ENCODE measurements at places on chromosomes 12 and 14. TPM values are rescaled to one million over a fixed set of nuclear protein-coding genes. Genes with fewer than 3 reads are reported as not detected.

GRCh38 chr14:38500125-38500524, 244.2 kb upstream of the CLEC14A start:
- DNase-seq: no peak
- H3K27ac ChIP-seq: no peak overlapping the region
- H3K27me3 ChIP-seq: no peaks in the 10 kb centered on the region
- H3K36me3 ChIP-seq: no peaks in the 10 kb centered on the region

The BATF gene
- total RNA-seq: 0.44 TPM

The FOXG1 gene
- total RNA-seq: under 0.01 TPM

The IGF1 gene
- 26.5 TPM for total RNA-seq

DNA sequence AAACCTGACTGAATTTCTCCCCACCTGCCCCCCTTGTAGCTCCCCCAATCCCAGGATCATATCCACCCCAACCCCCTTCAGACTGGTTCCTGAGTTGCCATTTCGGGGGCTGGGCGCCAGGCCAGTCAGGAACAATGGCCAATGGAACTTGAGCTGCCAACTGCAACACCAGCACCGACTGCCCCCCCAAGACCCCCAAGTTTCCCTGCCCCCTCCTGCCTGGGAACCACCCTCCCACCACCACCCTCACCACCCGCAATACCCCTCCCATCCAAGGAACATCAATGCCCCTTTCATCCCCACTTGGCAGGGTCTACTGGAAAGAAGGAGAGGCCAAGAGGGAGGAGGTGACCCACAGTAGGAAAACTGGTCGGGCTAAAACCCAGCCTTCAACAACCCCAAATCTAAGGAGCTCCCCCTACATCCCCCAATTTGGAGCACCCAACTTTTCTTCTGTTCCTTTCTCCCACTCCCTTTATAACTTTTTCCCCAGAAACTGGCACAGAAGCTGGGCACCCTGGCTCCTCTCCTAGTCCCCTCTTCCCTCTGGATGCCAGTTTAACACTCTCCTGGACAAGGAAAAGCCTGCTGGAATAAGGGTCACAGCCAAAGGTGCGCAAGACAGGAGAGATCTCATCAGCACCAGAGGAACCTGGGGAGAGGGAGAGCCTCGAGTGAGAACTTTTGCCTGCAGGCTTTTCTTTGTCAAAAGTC, 1.6 kb upstream of the NDRG2 start:
- H3K4me1 ChIP-seq: peaks cover 39% of the 10 kb centered on the region
- peak; percentile 46 for DNase-seq
- peaks cover 15% of the 10 kb centered on the region for H3K36me3 ChIP-seq
- peaks cover 2% of the 10 kb centered on the region for H3K27me3 ChIP-seq
- peak overlapping the region; percentile 61 for H3K4me3 ChIP-seq

DNA sequence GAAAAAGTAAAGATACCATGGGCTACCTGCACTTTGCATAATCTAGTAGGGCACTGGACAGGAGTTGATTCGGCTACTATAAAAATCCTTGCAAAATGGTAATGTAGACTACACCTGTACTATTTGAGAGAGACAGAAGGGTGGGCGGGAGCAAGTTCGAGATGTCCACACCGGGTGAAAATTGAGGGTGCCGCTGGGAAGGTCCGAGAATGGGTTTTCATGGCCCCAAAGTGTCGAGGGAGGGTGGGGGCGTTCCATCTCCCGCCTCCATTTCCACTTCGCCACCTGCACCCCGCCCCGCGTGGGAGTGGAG, 648 bp downstream of the SNX6 start:
- no peaks in the 10 kb centered on the region for H3K27me3 ChIP-seq
- peak overlapping the region; percentile 91 for H3K27ac ChIP-seq
- peaks cover 7% of the 10 kb centered on the region for H3K4me1 ChIP-seq
- peaks cover 4% of the 10 kb centered on the region for H3K36me3 ChIP-seq

The PAH gene
- total RNA-seq: 0.22 TPM

DNA sequence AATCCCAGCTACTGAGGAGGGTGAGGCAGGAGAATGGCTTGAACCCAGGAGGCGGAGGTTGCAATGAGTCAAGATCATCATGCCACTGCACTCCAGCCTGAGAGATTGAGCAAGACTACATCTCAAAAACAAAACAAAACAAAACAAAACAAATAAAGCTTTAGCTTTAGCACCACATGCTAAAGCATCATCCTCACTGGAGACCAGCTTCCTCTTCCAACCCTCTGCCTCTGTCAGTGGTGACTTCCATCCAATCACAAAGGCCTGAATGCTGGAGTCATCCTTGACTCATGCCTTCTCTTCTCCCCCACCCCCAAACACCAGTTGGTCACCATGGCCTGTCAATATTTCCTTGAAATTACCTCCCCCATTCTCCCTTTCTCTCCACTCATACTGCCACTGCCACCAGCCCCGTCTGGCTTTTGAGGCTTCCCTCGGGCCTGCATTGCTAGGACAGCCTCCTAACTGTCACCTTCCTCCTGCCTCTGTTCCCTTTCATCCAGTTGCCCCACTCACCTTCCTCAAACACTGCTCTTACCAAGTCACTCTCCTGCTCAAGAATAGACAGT, 1.4 kb downstream of the ZNF385A start:
- no peak for DNase-seq
- peaks cover 49% of the 10 kb centered on the region for H3K4me1 ChIP-seq
- H3K27ac ChIP-seq: peak overlapping the region; percentile 3

DNA sequence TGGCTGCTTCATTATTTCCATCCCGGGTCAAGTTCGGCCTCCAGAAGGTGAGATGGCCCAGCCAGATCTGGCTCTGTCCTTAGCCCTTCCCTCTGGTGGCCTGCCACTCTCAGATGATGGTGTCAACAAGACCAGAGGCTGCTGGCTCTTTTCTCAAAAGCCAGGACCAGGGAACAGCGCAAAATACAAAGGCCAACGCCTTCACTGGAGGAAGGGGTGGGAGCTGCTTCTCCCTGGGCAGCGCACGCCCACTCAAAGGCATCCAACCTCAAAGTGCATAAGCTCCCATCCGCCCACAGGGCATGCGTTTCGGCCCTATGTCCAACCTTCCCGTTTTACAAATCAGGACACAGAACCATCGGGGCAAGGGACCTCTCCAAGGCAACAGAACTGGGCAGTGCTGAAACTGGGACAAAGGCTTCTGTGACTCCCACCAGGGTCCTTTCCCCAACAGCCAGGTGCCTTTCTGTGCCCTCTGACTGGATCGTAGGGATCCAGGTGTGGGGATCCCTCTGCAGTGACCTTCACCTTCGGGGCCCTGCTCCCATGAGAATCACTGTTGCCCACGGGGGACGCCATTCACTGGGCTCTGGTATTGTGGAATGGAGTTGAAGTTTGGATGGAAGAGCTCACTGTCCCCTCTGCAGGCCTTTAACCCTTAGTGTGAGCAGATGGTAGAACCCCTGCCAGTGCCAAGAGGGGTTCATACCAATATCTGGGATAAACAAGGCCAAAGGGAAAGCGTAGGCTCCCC, 76.8 kb downstream of the NINJ2 start:
- H3K4me1 ChIP-seq: peaks cover 14% of the 10 kb centered on the region
- no peak for DNase-seq
- no peaks in the 10 kb centered on the region for H3K27me3 ChIP-seq
- H3K36me3 ChIP-seq: no peaks in the 10 kb centered on the region

The CD63 gene
- 905 TPM for total RNA-seq

The ENDOU gene
- total RNA-seq: 0.31 TPM

The GDF3 gene
- total RNA-seq: not detected

- no peak for DNase-seq
- no peak overlapping the region for H3K4me3 ChIP-seq
- H3K4me1 ChIP-seq: no peaks in the 10 kb centered on the region
- no peaks in the 10 kb centered on the region for H3K36me3 ChIP-seq
- H3K27ac ChIP-seq: no peak overlapping the region
Observed at GRCh38 chr14:79822034-79822433, 389.3 kb downstream of the DIO2 start.

The CACNA2D4 gene
- 1.6 TPM for total RNA-seq

DNA sequence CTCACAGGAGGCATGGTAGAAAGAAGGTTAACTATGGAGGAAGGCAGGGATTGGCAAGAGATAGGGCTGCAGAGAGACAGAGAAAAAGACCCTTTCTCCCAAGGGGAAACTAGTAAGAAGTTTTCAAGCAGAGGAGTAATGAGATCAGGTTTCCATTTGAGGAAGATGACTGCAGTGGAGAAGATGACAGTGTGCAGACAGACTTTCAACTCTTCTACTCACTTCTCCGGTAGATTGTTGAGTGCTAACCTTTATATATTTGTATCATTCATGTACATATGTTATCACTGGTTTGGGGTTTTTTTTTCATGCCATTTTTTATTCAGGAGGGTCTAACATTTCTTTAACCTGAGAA, 5.9 kb upstream of the B3GNT4 start:
- H3K36me3 ChIP-seq: no peaks in the 10 kb centered on the region
- DNase-seq: no peak
- no peak overlapping the region for H3K27ac ChIP-seq
- peaks cover 31% of the 10 kb centered on the region for H3K27me3 ChIP-seq

GRCh38 chr12:27780612-27781408, 774 bp upstream of the MANSC4 start:
- H3K4me3 ChIP-seq: peak overlapping the region; percentile 55
- H3K27me3 ChIP-seq: no peaks in the 10 kb centered on the region
- DNase-seq: peak; percentile 36
- peaks cover 8% of the 10 kb centered on the region for H3K36me3 ChIP-seq
- H3K27ac ChIP-seq: peak overlapping the region; percentile 84

GRCh38 chr12:51238510-51239334, at the start of gene DAZAP2:
TSS of gene DAZAP2 (plus strand) at chr12:51238826. CDS start at chr12:51238908, 82 bp downstream.
- H3K4me1 ChIP-seq: peaks cover 12% of the 10 kb centered on the region
- DNase-seq: peak; percentile 98
- H3K36me3 ChIP-seq: peaks cover 27% of the 10 kb centered on the region
- H3K4me3 ChIP-seq: peak within 1 kb of the TSS; percentile 97

The CERS5 gene
- 35.9 TPM for total RNA-seq

All from muscle of leg (tissue), 16 donors.